Effector memory CD8-positive, alpha-beta T cell (primary cell): ENCODE measurements at places on chromosomes 12 and 14.

- DNase-seq = no peak
These were observed 361.1 kb upstream of the ATP2B1 start for GRCh38 chr12:90069711-90070110.

DNA sequence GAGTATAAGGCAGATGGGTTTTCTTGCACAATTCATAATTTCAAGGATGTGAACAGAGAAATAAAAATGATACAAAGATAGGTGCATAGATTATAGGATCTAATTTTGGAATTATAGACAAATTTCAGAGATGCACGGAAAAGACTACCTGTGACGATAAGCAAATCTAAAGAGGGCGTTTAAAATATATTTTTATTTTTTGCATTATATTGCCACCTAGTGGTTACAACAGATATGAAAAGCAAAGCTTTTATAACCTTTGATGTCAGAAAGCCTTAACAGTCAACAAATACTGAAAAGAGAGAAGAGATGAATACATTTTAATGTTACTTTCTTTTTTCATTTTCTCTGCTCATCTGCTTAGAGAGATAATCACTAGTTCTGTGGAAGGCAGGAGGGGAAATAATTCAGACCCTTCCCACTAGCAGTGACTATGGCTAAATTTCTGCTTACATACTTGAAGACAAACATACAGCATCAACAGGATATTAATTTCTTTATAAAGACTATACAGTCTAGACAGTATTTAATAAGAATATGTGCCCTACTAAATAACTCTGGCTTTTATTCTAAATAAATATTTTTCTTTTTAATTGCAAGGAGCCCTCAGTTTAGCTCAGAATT, 46.3 kb downstream of the NTS start:
- no peak for DNase-seq

- no peak for DNase-seq
These were observed 47.4 kb upstream of the TRAF3 start for GRCh38 chr14:102729825-102730224.

DNA sequence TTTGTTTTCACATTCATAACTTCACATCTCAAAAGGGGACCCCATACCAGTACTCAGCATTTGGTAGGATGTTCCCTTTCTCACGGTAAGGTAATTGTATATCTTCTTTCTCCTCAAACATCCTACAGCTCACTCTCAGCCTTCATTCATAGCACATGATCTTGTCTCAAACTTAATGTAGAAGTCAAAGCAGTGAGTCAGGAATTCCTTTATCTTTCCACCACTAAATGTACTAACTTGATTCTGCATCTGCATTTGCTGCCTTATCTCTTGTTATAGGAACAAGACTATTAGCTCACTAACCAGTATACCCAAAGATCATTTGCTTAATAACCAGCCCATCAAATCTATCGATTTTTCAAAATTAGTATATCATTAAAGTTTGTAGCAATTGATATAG, 22.9 kb downstream of the CPSF2 start:
- no peak for DNase-seq

DNA sequence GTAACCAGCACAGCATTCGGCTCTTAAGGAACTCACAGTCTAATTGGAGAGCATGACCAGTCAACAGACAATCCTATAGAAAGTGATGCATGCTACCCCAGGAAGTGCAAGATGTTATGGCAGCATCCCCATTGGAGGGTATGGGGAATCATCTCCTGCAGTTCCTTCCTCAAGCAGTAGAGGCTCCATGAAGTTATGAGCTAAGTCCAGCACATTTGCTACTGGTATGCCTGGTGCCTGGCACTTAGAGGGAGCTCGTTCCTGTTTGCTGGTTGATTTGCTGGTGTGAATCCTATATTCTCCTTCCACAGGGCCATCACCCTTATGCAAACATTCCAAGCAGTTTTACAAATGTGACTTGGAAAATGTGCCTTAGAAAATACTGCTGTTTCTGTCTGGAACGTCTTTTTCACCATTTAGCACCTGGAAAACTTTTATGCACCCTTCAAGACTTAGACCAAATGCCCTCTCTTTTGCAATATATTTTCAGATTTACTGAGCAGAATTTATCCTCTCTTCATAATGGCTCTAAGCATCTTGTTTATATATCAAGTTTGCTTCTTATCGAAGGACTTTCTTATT, 136.1 kb upstream of the WSCD2 start:
- DNase-seq = no peak

DNA sequence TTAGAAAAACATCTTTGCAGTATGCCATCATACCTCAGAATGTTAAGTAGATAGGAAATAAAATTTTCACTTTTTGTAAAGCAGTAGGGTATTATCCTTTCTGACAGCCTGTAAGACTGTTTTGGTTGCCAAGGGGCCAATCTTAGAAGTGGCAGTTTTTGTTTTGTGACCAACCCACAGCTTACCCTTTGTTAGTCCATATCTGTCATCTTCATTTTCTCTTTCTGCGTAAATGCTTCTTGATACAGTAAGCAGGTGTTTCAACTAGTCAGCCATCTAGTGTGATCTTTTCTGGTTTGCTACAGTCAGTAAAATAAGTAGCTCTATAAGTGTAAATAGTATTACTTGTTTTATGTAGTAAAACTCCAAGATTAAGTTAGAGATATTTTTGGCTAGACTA, 8.8 kb downstream of the PPM1A start:
- no peak for DNase-seq

- no peak for DNase-seq
These were observed 15.6 kb upstream of the EML5 start for GRCh38 chr14:88808359-88808758.

DNA sequence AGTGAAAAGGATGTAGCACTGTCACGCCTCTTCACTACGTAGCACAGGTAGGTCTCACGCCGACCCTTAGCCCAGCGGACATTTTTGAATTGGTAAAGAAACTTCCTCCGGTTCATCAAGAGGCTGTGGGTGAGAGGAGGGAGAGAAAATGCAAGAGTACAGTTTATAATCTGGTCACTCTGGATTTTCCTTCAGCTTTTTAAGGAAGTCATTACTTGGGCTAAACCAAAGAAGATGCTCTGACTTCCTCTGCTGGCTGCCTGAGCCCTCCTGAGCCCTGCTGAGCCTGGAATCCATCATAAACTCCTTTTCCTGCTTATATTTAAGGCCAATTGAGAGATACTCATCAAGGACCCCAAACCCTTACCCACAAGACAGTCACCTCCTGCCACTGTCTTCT, 5.8 kb downstream of the AICDA start:
- DNase-seq = no peak

GRCh38 chr14:64510825-64511671, 6.5 kb downstream of the ZBTB1 start:
- DNase-seq = peak; percentile 69

DNA sequence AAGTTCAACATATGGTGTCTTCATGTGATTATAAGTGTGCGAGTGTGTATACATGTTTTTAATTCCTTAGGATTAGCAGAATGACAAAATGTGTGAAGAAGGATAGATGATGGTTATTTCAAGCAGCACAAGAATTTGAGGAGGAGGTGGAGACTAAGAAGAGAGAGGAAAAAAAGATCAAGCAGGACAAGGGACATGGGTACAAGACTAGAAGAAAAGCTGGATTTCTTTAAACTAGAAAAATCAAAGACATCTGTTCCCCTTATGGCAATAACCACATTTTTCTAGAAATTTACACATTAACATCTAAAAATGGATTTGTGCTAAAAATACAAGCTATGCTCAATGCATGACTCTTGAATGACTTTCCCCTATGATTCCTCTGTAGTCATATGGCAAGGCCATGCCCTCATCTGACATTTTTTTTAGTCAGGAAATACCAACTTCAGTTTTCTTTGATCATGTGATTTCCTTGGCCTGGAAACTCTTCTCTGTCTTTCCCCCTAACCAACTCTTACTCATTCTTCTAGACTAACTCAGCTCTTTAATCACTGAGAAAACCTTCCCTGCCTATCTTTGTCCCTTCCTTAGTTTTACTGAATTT, 435.8 kb downstream of the NRXN3 start:
- no peak for DNase-seq

- DNase-seq = no peak
These were observed 11.5 kb downstream of the CCDC175 start for GRCh38 chr14:59565087-59565486.

DNA sequence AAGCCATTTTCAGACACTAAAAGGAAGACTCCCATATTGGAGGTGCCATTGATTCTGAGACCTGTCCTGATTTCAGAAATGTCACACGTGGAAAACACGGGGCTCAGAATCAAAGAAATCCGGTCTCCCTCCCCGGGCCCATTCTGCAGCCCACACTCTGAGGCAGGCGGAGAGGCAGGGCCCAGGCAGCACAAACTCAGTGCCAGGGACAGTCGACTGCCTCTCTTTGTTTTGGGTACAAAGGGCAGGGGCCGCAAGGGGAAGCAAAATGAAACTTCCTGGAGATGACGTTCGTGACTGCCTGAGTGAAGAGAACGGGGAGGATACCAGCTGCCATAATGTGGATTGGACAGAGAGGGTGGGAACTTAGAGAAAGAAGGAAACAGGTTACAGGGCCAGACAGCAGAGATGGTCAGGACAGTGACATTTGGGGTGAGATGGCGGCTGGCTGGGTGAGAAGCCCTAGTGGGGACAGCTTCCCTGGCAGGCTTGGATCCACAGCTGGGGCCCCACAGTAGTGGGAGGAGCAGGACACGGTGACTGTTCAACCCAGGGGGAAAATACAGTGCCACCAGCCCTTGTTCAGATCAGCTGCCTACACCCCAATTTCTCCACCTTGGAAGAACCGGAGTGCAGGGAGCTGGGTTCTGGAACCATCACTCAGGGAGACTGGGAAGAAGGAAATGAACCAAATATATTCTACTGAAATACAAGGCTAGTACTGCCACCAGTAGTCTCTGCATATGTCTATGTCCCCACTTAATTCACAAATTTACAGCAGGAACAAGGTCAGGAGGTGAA, 8.1 kb downstream of the GAPDH start:
- DNase-seq = no peak

DNA sequence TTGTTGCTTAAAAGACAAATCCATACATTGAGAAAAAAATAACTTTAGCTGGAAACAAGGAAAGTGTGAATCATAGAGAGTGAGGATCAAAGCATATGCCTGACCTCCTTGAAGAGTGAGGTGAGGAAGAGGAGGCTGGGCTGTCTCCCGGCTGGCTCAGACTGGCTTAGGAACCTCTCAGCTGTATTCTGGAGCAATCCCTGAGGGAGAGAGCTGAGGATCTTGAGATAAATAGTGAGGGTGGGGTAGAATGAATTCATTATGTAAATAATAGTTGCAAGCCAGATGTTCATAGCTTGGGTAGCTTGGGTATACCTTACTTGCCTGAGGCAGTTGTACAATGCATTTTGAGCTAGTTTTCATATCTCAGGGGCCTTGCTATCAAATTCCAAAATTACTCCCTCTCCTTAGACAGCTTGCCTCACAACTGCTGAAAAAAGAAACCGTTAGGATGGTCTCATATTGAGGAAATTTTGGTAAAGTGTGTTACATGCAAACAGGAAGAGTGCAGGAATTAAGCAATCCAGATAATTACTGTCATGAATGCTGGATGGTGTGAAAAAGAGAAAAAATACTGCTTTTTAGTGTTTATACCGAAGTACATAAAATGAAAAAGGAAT, 30.5 kb upstream of the SLC15A5 start:
- DNase-seq = no peak
